Stimulated activated CD4-positive, alpha-beta T cell treated with anti-CD3 and anti-CD28 coated beads, Interleukin-12 subunit alpha, Interleukin-12 subunit beta, amount 100 ng/mL, for 4 hours (primary cell): ENCODE measurements at places on chromosomes 16 and 17.
A peak's percentile ranks its signal among the peaks of the same experiment; 100 is the strongest.

GRCh38 chr16:57284209-57284951, at the start of gene PLLP:
PLLP (minus strand) TSS chr16:57284672; CDS start chr16:57284540, 132 bp downstream.
- DNase-seq = peak; percentile 51

- no peak for DNase-seq
Observed at GRCh38 chr16:61858988-61859387, 177.2 kb downstream of the CDH8 start.

GRCh38 chr17:21239680-21240368, 13.4 kb downstream of the NATD1 start:
- no peak for DNase-seq

DNA sequence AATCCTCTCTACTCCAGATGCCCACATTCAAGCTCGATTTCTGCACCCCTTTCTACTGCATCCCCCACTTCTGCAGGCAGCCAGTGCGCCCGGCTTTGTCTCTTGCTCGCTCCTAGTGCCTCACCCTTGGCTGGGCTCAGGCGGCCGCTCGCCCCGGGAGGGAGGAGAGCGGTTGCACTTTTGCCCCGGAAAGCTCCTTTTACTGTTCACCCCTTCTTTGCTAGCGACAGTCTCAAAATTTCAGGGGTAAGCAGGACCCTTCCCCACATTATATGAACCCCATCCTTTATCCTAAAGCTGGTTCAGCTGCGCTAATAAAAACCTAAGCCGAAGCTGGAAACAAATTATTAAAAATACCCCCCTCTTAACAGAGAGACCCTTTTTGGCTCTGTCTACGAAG, 1.0 kb downstream of the HOXB5 start:
- DNase-seq = no peak

DNA sequence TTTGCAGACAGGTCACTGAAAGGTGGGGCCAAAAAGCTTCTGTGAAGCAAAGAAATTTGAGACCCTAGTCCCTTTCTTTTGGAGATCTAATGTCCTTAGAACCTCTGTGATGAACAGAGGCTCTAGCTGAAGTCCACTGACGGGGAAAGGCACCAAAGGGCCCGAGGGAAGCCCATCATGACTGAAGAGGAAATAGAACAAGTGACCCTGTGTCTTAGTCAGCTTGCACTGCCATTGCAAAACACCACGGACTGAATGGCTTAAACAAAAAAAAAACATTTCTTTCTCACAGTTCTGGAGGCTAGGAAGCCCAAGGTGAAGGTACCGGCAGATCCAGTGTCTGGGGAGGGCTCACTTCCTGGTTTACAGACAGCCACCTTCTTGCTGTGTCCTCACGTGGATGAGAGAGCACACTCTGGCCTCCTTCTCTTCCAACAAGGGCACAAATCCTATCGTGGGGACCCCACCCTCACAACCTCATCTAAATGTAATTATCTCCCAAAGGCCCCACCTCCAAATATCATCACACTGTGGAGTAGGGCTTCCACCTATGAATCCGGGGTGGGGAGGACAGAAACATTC, 24.3 kb upstream of the ASGR2 start:
- no peak for DNase-seq

DNA sequence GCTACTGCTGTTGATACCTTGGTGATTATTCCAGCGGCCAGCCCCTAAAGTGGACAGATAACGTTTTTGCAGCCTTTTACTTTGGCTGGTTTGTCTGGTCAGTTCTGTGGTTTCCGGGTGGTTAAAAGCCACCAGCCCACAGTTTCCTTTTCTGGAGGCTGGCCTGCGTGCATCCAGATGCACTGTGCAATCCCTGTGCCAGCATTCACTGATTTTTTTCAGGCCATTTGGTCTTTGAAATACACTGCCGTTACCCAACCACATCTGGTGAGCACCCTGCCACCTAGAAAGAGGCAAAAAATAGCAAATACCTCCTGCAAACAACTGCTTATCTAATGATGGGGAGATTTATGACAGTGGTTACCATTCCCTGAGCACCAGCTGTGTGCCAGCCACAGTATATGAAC, 797 bp downstream of the NUDT7 start:
- DNase-seq = peak; percentile 3

DNA sequence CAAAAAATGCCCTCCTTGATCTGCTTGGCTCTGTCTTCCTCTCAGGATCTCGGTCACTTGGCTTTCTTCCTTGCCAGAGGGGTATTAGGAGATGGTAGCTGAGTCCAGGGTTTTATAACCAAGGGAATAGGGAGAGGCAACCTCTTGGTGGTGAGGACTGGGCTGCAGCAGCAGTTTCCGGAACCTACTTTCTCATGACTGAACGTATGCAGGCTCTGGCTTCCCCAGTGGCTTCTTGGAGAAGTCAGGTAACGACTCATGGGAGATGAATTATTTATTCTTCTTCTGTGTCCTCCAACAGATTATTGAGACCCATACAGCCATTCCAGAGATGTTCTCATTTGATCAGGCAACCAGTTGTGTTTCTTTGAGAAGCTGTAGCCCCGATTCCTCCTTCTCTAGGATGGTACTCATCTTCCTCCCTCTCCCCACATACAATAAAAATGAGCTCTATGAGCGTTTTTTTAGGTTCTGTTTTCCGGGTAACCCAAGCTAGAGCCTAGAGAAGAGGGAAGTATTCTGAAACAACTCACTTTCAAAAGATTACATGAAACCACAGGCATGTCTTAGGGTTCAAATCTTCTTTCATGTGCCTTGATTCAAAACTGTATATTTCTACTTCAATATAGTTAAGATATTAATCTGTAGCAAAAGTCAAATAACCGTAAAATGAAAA, 22.3 kb upstream of the DHX40 start:
- DNase-seq = no peak

- DNase-seq = no peak
Observed at GRCh38 chr17:81114351-81115093, 50.8 kb upstream of the PVALEF start.

DNA sequence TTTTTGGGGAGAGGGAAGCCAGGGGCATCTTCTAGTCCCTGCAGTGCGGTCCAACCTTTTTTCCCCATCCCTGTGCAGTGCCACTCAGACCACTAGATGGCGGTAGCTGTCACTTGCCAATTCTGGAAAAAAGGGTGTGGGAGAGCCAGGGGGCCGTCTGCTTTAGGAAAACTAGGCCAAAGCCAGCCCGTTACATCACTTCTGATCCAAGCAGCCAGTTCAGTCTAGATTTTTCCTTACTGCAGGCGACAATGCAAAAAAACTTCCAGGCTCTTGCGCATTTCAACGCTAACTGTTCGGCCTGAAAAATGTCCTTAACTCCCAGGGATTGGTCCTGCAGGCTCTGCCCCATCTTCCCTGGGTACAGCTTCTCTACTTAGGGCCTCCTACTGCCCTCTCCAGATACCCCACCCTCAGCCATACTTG, 69.2 kb upstream of the CES5A start:
- peak; percentile 41 for DNase-seq

DNA sequence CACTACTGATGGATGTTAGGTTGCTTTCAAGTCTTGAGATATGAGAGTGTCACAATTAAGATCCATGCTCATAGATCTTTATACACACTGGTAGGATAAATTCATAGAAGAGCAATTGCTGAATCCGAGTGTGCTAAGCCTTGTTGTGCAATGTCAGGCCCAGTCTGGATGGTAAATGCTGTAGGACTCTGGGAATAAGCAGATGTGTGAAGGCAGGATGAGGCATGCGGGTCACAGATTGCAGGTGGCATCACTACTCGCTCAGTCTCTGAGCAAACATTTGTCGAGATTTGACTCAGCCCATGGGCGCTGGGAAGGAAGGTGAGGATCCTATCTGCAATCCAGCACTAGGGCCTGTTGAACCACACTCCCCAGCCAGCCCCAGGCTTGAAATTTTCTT, 40.7 kb downstream of the TMEM186 start:
- DNase-seq = no peak

DNA sequence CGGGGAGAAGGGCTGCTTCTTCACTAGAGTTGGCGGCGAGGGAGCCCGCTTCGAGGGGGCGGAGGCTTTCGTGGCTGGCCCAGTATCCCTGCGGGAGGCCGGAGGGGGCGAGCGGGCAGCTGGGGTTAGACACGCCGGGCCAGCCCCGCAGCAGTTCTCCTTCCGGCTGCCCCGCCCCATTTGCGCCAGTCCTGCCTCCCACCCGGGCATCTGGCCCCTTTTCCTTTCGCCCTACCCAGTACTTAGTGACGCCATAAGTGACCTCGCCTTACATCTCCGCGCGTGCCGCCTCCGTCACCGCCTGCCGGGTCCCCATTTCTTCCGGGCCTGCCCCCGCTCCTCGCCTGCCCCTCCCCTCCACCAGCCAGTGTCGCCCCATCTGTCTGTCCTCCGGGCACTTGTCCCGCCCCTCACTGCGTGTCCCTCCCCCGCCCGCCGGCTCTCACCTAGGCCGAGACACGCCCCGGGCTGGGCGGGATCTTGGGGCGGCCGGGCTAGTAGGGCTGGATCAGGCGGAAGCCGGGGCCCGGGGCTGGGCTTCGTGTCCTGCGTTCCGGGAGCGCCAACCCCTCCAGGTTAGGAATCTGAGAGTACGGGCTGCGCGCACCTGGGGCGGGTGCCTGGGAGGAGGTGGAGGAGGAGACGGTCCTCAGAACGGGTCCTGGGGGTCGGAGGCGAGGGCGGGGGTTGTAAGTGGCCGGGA, 14.3 kb downstream of the SPATA32 start:
- DNase-seq = peak; percentile 98

DNA sequence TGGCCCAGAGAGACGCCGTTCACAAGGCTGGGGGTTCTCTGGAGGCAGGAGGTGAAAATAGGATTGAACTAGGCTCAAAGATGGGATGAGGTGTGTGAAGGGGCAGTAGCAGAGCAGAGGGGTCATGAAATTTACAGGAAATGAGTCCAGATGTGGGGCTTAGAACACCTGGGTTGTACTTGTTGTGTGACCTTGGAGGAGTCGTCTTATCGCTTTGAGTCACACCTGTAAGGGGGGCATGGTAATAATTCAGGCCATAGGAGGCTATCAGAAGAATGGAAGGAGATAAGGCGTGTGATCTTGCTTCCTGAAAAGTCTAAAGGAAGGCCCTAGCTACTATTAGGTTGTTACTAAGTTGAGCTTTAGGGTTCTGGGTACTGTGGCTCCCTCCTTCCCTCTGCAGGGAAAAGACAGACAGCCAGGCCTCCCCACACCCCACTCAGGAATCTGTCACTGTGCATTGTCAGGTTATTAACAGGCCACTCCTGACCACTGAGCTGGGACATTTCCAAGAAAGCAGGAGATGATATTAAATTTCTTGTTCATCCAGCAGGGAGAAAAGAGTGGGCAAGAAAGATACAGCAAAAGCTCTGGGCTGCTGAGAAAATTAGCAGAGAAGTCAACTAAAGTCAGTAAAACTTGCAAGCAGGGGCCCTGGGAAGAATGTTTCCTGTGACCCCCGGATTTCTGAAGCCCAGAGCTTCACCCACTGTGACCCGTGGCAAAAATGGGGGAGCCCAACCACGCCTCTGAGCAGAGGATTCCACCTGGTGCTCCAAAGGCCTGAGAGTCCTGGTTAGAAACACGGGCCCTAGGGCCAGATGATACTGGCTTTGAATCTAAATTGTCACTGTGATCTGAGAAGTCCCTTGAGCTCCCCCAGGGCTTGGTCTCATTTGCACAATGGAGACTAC, 6.0 kb upstream of the CDC42EP4 start:
- no peak for DNase-seq

- no peak for DNase-seq
Observed at GRCh38 chr16:84680165-84680842, 19.5 kb upstream of the USP10 start.

GRCh38 chr17:5541610-5542202, 42.6 kb downstream of the NLRP1 start:
- DNase-seq = no peak

DNA sequence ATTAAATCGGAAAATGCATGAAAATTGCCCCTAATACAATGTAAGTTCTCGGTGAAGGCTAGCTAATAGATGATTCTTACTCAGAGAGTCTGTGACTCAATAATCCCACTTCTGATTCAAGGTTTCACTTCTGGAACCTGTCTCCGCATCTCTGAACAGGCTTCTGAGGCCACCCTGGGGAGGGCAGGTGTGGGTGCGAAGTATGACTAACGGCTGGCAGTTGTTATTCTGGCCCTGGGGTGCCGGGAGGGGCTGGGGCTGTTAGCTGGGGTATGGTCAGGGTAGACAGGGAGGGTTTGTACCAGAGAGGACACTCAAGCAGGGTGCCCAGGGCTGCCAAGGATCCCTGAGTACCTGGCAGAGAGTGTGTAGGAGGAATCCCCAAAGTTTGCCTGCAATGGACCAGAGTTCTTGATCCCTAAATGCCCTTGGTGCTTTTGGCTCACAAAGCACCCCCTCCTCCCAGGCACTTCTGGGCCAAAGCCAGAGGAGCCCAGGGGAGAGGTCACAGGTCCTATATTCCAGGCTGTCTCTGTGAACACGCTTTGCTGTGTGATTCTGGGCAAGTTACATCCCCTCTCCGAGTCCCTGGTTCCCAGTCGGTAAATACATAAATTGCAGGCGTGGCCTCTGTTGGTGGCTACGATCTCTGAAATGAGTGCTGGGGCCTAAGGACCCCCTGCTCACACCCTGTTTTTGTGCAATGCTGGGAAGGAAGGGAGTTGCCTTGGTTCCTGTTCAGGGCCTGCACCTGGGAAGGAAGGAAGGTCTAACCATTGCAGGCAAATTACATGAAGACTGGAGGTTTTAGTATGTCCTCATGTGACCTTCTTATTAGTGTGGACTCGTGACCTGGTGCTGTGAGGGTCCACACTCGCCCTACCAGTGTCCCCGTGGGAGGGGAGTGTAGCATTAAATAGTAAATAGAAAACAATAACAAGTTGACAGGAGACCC, 49.9 kb upstream of the CPNE2 start:
- peak; percentile 70 for DNase-seq

DNA sequence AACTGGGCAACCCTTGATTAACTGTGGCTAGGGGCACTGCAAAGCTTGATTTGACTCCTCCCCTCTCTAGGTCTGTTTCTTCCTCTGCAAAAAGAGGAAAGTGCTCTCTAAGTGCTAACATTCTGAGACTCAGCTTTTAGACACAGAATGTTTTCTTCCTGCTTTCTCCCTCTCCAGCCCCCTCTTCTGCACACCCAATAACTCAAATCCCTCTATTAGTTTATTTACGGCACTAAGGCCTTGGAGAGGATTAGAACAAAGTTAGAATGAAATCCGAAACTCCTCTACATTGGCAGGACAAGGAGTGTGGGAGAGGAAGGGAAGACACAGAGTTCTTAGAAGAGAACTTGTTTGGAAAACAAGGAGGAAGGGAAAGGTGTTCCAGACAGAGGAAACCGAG, 3.3 kb upstream of the SBK1 start:
- DNase-seq = no peak

- DNase-seq = no peak
Observed at GRCh38 chr17:74119049-74119580, 84.4 kb upstream of the RPL38 start.

- no peak for DNase-seq
Observed at GRCh38 chr17:18218756-18219415, 6.5 kb upstream of the LLGL1 start.

- no peak for DNase-seq
Observed at GRCh38 chr17:50719924-50720794, 756 bp downstream of the LUC7L3 start.

- DNase-seq = no peak
Observed at GRCh38 chr16:22728167-22728836, 85.7 kb upstream of the HS3ST2 start.
